ENCODE measurements at places on chromosomes 1 and 21. TPM values are rescaled to one million over a fixed set of nuclear protein-coding genes. Genes with fewer than 3 reads are reported as not detected.

GRCh38 chr1:240555524-240555923, 56.4 kb downstream of the GREM2 start:
- no peak for DNase-seq

- no peak for DNase-seq
Observed at GRCh38 chr21:45937721-45938452, 43.7 kb upstream of the COL6A1 start.

DNA sequence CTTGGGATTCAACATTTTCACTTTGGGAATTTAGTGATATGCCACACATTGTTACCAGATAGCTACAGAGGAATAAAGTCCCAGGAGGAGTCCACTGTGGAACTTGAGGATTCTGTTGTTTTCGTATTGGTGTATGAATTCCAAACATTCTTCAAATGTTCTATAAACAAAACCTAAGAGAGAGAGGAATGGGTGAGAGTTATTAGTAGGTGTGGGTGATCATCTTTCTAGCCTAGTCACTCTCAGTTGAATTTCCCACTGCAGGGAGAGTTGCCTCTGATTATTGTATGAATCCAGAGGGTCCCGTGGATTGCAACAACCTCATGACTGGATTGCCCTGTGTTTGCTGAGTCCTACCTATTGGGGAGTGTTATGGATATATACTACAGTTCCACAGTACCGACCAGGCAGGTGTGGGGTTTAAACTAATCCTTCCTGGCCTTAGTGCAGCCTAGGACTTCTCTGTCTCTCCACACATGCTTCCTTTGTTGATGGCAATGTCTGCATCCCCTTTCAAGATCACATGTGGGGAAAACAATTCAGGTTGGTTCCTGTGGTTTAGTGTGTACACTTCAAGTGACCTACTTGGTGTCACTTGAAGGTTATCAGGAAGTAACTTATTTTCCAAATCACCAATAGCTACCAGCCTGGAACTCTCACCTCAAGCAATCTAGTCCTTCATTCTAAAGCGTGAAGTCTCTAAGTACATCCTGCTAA, 91.8 kb downstream of the ADCY10 start:
- no peak for DNase-seq

DNA sequence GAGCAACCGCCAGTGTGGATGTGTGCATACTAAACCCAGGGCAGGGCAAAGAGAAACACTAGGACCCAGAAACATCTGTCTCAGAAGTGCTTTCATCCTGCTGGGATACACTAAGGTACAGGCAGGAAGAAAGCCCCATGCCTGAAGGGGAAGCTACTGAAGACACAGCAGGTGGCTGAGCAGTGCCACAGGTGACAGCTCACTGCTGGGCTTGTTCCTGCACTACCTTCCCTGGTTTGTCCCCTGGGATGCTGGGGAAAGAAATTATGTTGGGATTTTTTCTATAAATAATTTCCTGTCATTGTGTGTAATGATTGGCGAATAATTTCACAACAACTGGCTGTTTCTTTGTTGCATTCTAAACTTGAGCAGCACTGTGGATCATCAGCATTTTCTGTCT, 245.3 kb upstream of the RAB4A start:
- no peak for DNase-seq

DNA sequence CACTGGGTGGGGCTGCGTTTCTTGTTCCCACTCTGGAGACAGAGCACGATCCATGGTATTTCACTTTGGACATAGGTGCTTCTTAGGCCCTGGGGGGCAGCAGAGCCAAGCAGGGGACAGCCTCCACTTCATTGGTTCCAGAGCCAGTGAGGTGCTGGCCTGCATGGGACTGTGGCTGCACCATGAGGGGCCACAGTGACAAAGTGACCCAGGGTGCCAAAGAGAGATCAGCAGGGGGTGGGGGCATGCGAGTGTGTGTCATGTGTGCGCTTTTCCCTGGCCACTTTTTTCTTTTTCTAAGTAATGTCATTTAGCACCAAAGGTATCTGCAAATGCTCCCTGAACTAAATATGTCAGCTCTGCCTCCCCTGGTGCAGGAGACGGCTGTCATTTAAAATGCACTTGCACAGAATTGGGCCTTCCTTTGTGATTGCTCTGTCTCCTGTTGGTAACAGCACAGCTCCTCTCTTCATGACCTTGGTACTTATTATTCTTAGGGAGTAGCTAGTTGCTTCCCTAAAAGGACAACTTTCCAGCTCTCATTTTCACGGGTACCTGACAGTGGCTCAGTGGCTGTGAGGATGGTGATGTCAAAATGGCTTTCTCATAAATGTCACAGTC, 75.5 kb upstream of the VAMP3 start:
- no peak for DNase-seq

DNA sequence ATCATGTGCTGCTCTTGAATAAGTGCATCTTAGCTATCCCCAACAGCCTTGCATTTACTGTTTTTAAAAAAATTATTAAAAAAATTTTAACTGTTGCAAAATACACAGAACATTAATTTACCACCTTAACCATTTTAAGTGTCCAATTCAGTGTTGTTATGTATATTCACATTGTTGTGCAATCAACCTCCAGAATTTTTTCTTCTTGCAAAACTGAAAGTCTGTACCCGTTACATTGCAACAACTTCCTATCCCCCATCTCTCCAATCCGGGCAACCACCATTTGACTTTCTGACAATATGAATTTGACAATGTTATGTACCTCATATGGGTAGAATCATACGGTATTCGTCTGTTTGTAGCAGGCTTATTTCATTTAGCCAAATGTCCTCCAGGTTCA, 83.1 kb downstream of the FMN2 start:
- DNase-seq = no peak

- DNase-seq = no peak
Observed at GRCh38 chr1:157047062-157047410, 1.5 kb upstream of the ARHGEF11 start.

DNA sequence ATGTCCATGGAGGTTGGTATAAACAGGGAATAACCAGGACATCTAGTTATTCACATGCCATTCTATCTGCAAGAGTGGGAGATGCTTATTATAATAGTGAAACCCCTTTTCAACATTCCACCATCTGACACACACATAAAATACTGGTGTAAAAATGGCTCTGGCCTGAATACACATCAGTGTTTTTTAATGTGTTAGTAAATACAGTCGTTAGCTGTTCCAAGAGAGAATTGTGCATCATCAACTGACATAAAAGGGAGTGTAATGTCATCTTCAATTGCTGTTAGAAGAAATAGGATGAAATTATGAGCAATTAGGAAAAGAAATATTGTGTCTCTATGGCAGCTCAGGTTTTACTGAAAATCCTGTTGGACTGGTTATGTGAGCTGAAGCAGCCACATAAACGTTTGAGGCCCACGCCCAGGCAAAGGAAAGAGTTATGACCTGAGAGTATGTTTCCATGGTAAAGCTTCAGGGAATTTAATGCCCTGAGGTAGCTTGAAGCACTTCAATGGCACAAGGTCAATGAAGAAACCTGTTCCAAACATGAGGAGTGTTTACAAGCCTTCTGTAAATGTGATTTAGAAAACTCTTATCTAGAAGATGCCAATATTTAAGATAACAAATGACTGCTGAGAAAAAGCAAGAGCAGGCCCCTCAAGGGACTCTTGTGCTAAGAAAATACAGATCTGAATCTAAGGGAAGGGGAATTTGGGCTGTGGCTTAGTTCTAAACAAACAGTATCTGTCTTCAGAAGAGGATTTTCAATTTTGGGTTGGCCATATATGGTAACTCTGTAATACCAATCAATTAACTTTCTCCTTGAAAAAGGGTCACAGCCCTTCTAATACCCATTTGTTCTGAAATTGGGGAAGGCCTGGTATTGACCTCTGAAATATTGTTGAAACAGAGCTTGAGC, 384.3 kb downstream of the SEC16B start:
- no peak for DNase-seq

DNA sequence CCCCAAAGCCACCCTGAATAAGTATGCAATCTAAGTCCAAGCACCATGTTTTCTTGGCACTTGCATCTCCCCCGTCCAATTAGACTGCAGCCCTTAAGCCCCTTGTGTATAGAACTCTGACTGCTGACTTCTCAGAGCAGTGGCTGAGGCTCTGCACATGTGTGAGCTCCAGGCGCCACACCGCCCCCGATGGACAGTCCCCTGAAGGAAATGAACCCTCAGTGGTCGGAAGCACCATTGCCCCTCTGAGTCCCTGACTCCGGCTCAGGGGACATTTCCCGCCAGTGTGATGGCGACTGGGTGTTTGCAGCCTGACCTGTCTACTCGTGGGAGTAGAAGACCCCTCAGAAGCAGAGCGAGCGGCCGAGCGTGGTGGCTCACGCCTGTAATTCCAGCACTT, 37.2 kb upstream of the SCCPDH start:
- no peak for DNase-seq

DNA sequence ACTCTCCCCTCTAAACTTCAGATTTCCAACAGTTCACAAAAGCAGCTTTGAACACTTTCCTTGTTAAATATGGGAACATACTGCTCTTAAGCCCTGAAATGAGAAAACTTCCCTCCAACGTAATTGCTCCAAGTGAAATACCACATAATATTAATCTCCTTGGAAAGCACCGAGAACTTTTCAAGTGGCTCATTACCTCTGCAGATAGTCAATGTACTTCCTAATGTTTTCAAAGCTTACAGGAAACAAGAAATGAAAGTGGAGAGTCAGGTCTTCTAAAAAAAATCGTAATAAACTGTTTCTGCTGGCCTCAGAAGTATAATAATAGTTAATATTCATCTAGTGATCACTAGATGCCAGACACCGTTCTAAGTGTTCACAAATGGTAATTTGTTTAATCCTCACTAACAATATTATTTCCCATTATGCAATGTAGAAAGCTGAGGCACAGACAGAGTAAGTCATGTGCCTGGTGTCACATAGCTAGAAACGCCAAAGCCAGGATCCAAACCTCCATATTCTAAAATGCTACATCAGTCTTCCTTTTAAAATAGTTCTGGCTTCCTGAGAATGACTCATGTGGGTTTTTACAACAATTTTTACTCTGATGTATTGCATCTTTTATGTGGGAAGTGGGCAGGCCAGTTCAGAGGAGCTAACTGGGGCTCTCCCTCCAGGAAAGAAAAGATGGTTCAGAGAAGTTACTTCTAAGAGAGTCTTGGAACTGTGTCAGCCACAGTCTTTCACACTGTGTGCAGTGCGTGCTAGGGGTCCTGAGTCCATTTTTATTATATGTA, 177.2 kb downstream of the PLPPR4 start:
- DNase-seq = no peak

DNA sequence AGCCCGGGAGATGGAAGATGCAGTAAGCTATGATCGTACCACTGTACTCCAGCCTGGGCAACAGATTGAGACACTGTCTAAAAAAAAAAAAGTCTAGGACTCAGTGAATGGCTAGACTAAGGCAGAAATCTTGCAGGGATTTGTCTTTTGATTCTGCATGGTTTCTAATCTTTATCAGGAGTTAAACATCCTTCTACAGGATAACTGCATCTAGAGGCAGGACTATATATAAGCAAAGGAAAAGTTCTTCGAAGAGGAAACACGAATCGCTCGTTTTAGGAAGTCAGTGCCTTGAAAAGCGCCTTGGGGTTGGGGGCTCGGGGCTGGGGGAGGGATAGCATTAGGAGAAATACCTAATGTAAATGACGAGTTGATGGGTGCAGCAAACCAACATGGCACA, 602 bp upstream of the UFC1 start:
- no peak for DNase-seq

GRCh38 chr1:160850993-160851392, 11.7 kb downstream of the CD244 start:
- DNase-seq = no peak

- DNase-seq = no peak
Observed at GRCh38 chr21:42750737-42751530, 97.5 kb downstream of the PDE9A start.

DNA sequence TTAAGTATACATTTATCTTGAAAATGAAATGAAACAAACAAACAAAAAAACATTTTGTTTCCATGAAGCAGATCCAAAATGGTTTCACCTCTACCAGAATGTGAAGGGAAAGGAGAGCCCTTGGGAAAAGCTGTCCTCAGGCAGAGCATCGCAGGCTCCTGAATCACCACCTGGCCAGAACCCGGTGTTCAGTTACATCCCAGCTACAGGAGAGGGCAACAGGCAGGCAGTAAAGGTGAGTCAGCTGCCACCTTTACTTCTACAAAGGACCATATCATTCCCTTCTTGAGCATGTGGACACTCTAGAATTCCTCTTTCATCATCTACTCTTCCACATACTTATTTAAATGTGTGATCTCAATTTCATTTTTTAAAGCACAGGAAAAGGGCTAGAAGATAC, 151.2 kb downstream of the PIGK start:
- DNase-seq = no peak

DNA sequence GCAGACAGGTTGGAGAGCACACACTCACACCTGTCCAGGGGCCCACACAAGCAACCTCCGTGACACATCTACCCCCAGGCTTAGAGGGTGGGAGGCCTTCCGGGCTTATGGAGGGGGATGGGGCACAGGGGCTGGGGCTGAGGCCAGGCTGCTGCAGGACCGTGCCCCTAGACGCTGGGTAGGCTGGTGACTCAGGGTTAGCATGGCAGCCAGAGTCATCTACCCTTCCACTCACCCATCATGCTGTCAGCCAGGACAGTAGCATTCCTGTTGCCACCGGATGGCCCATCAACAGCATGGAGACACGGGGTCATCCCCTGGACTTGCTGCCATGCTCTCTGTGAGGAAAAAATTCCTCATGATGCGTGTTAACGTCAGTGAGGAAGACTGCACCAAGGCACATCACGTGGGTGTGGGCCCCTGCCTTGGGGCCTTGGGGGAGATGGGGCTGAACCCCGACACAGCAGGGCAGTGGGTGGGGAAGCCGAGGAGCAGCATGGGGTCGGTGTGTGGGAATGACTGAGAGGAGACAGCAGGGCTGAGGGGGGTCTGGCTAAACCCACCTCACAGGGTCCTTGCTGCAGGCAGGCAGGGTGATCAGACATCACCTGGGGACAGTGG, 52.8 kb downstream of the WNT9A start:
- no peak for DNase-seq

GRCh38 chr1:147676311-147677085, 6.2 kb upstream of the ACP6 start:
- DNase-seq = no peak

- no peak for DNase-seq
Observed at GRCh38 chr1:36506276-36506920, 23.7 kb upstream of the CSF3R start.

DNA sequence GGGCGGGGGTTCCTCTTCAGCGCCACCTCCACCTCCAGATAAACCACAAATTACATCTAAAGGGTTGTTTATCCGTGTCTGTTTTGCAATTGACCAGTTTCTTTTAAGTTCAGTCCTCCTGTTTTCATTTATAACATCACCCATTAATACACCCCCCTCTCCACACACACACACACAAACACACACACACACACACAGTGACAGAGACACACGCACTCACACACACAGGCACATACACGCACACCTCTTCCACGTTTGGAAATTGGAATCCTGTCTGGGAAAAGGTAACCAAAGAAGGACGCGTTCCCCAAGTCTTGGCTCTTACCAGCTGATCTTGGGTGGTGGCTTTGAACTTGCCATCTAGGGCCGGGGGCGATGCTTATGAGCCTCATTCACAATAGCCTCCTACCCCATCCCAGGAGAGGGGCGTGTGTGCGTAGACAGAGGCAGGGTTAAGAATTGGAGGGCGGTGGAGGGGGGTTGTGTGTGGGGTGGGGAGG, 442 bp upstream of the CSMD2 start:
- no peak for DNase-seq

Gene PCAT6
- not detected for total RNA-seq

Gene TFF2
- not detected for total RNA-seq

Gene PPIAL4G
- 0.31 TPM for total RNA-seq

Gene IL20
- total RNA-seq = 0.47 TPM

Gene KCNA2
- 7.0 TPM for total RNA-seq

Gene GJB3
- not detected for total RNA-seq

Gene ZC3H12A
- total RNA-seq = 0.47 TPM

Gene PSRC1
- 11.4 TPM for total RNA-seq

Gene PAFAH2
- total RNA-seq = 1.9 TPM

Gene RGS18
- total RNA-seq = 0.78 TPM

Gene TSACC
- not detected for total RNA-seq
